ENCODE measurements at places on chromosomes 5 and 9. TPM values are rescaled to one million over a fixed set of nuclear protein-coding genes. Genes with fewer than 3 reads are reported as not detected.

EFNA5 gene
- polyA plus RNA-seq = 4.4 TPM

SOHLH1 gene
- polyA plus RNA-seq = not detected

ADAMTS6 gene
- polyA plus RNA-seq = not detected

SLC45A2 gene
- 0.03 TPM for polyA plus RNA-seq

CDH9 gene
- polyA plus RNA-seq = not detected

HAVCR2 gene
- 9.2 TPM for polyA plus RNA-seq

INSL4 gene
- polyA plus RNA-seq = not detected

ARHGEF28 gene
- 3.4 TPM for polyA plus RNA-seq

TIMD4 gene
- polyA plus RNA-seq = 7.3 TPM

PCDHB2 gene
- under 0.01 TPM for polyA plus RNA-seq

CCDC127 gene
- 3.3 TPM for polyA plus RNA-seq

GRCh38 chr5:135441350-135441831, 5.8 kb downstream of the DCANP1 start:
- DNase-seq = peak; percentile 63

GRCh38 chr5:658103-658502, 35.0 kb downstream of the TPPP start:
- peak; percentile 52 for DNase-seq

DNA sequence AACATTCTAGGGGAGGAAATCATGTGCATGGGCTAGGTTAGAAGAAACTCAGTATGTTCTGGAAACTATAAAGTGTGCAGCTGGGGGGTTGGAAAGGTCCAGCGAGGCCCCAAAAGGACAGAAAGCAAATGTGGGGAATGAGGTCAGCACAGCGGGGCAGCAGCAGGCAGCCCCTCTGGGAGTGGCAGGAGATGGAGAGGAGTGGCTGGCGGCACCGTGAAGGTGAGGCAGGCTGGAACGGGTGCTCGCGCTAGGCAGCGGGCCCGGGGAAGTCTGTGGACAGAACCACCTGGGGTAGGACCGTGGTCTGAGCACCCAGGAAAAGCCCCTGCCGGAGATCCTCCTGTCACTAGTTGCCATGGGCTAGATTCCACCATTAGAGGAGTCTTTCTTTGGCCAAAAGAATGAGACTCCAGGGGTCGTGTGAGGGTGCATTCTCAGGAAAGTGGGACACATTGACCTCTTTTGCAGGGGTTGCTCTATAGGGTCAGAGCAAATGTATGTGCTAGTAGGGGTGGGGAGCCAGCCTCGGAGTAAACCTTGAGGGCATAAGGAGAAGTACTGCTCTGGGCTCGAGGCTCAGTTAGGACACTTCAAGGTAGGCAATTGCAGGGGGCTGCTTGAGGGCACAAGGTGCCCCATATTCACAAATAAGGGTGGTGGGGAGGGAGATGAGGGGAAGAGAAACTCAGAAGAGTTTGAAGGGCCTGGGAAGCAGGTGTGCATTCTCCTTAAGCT, 61.2 kb downstream of the IL6ST start:
- no peak for DNase-seq

- no peak for DNase-seq
Measured at GRCh38 chr5:108884736-108885135, 137.0 kb downstream of the FER start.

GRCh38 chr9:127855522-127855921, 1.1 kb upstream of the ENG start:
- DNase-seq = no peak

DNA sequence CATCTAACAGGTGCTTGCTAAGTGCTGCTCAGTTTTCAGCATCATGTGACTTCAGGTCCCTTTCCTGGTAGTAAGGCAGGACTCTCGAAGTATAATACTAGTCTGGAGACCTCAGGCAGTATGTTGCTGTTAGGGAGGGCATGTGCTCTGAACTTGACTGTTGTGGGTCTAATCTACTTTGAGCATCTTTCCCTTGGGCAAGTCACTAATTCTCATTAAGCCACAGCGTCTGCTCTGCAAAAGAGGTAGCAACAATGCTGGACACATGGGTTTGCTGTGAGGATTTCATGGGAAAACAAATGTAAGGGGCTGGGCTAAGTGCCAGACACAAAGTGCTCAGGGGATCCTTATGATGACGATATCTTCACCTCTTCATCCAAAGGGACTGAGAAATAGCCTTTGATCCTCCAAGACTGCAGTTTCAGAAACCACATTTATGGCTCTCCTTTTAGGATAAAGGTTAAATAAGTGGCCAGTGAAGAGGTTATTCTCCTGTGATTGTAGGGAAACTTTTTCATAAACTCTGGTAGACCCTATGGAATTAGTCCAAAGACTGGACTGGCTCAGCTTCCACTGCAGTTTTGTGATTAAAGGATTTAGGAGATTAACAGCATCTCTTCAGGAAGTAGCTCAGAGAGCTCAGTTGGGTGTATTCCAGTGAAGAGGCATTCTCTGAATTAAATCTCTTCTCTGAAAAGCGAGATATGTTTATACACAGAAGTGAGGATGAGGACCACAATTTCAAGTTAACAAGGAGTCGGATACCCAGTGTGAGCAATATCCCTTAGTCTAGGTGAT, 216.6 kb downstream of the SGCD start:
- DNase-seq = no peak

DNA sequence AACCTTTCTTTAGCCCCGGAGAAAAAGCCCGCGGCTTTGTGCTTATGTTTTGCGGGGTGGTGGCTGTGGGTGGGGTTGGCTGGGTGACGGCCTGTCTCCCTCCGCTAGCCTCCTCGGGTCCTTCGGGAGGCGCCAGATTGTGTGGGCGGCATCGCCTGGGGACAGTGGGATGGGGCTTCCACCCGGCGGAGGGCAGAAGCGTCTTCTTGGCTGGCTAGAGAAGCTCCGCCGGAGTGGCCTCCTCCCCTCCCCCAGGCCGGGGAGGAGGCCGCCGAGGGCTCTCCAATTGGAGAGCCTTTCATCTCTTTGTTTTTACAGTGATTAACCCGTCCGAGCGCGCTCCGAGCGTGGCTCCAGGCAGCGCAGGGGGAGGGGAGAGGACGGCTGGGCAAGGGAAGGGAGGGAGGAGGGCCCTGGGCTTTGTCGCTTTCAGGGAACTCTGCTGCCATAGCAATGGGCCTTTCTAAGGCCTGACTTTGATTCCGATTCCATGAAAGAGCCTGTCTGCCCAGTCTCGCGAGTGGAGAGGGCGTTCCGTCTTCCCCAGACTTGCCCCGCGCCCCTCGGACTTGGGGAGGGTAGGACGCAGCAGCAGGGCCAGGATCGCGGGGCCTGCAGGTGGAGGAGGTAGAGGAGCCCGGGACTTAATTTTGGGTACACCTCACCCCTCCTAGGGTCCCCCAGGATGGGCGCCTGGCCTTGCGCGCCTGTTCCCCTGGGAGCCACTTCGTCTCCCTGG, 36.7 kb upstream of the TIFAB start:
- DNase-seq = no peak

- no peak for DNase-seq
Measured at GRCh38 chr9:123834889-123835562, 94.9 kb downstream of the DENND1A start.

GRCh38 chr9:131584858-131585257, 39.5 kb downstream of the PRRT1B start:
- DNase-seq = no peak

- DNase-seq = no peak
Measured at GRCh38 chr5:30104872-30105596, 1088.5 kb upstream of the CDH6 start.

- no peak for DNase-seq
Measured at GRCh38 chr5:170075696-170076095, 30.0 kb upstream of the FOXI1 start.

DNA sequence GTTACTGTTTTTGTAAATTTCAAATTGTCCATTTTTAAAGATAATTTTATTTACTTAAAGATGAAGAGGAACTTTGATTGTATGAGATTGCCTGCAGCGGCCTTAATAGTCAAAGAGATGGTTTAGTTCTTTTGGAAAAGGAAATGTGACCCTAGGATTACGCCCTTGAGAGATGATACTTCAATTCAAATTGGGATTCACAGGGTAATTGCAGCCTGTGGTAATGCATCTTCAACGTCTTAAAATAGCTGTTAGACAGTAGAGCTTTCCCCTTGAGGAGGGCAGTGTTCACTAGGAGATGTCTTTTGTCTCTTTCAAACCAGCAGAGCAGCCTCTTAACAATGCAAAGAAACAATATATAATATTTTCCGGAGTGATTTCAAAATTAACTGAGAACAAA, 127.1 kb downstream of the TAF11L14 start:
- DNase-seq = no peak

DNA sequence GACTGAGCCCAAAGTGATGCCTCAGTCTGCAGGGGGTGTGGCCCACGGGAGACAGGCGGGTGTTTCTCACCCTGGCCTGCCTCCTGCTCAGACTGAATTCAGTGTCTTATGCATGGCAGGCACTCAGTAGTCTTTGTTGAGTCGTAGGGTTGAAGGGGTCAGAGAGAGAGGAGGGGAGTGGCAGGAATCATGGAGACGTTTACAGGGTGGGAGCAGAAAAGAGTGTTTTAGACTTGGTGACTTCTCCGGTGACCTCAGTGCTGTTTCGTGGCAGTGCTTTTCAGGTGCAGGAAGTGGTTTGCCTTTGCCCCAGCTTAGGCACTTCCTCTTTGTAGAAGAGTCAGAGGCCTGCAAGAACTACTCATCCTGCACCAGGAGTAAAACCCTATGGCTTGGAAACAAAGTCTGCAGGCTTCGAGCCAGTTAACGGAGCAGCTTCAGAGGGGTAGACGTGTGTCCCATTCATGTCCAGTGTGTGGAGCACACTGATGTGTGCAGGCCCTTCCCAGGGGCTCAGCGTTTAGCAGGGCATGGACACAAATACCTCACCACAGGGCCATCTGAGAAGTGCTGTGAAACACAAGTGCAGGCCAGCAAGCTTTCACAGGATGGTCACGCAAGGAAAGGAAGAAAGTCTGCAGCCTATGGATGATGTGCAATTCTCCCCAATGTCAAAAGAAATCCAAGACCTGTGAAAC, 24.5 kb upstream of the SEMA4D start:
- no peak for DNase-seq

DNA sequence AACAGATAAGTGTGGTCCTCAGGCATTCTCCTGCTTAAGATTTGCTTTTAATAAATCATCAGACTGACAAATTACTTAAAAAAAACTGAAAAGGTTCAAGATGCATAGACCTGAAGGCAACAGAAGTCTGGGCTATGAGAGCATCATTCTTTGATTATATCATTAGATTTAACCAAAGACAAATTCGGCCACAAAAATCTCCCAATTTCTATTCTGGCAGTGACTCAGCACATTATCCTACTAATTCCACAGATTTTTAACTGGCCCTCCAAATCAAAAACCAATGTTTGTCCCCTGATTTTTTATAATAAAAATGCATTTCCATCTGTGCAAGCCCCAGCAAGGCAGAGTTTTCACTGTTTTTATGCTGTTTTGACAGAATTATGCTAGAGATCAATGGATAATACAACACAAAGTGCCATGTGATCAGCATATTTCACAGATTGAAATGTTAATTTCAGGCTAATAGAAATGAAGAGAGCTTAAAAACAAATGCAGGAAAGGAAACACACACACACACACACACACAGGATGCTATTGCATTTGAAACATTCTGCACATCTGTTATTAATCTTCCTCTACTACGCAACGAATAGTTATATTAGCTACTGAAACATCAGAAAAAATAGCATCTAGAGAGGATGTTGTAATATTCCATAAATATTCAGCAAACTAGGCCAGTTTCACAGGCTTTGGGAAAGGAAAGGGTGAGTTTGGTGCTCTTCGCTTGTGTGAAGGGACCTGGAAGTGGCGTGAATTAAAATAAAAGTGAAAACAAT, 177.6 kb upstream of the ST8SIA4 start:
- DNase-seq = no peak

- DNase-seq = no peak
Measured at GRCh38 chr5:54867310-54867944, 118.0 kb downstream of the ESM1 start.

DNA sequence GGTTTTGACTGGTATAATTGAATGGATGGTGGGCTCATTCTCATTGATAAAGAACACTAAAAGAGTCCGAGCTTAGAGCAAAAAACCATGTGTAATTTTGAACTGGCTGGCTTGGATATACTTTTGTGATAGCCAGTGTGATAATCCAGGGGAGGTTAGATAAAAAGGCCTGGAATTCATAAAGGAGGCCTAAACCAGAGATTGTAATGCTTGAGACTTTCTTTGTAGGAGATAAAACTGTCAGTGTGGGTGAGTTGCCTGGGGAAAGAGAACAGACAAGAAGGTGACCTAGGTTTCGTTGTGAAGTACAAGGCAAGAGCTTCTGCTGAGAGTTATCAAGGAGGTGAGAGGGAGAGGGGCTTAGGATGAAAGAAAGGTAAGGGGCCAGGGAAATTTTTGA, 17.0 kb upstream of the NMUR2 start:
- no peak for DNase-seq

DNA sequence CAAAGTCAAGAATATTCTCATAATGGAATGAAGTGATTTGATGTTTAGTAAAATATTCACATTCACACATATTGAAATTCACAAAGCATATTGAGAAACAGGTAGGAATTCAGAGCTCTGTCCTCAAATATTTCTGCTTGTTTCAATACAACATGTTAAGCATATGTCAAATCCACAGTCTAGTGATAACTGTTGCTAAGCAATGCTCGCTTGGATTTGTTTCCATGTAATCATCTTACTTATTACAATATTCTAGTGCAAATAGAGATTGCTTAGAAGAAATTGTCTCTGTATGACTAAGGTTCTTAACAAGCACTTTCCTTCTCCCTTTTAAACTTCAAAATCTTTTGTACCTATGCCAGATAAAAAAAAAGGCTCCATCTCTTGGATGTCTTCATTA, 995.7 kb downstream of the CDH18 start:
- DNase-seq = no peak

- DNase-seq = peak; percentile 81
Measured at GRCh38 chr5:50667023-50667652, 701 bp downstream of the PARP8 start.

DNA sequence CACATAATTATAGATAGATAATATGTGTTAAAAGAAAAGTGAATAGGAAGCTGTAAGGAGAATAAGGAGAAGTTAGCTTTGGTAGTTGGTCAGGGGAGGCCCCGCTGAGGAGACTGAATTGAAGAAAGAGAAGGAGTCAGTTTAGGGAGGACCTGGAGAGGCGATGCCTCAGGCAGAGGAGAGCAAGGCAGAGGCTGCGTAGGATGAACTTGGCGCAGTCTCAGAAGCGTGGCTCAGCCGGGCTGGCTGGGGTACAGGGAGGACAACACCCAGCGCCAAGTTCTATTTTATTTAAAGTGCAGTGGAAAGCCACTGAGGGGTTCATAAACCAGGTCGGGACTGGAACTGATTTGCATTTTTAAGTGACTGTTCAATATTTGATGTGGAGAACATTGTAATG, 68.5 kb downstream of the PTCD2 start:
- DNase-seq = no peak

GRCh38 chr5:31273161-31273560, 79.7 kb downstream of the CDH6 start:
- DNase-seq = no peak

- no peak for DNase-seq
Measured at GRCh38 chr5:58224661-58225060, 235.2 kb downstream of the PLK2 start.

- no peak for DNase-seq
Measured at GRCh38 chr9:17222932-17223331, 88.1 kb downstream of the CNTLN start.
